ENCODE measurements at places on chromosomes 7 and 10.

- DNase-seq: no peak
Observed at GRCh38 chr10:60963441-60964256, 19.7 kb upstream of the RHOBTB1 start.

GRCh38 chr7:109318136-109318535 lies 748.5 kb downstream of the DNAJB9 start:
- no peak for DNase-seq

DNA sequence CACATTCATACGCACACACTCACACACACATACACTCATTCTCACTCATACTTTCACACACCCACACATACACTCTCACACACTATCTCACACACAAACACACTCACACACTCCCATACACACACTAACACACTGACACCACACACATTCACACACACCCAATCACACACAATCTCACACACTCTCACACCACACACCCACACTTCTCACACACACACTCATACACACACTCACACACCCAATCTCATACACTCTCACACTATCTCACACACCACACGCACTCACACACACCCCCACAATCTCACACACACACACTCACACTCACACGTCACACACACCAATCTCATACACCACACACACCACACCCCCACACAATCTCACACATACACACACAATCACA lies 71.0 kb downstream of the GLRX3 start:
- DNase-seq: no peak

- DNase-seq: no peak
Observed at GRCh38 chr7:135998081-135998480, 20.9 kb upstream of the MTPN start.

- no peak for DNase-seq
Observed at GRCh38 chr7:141144921-141145629, 71.2 kb downstream of the TMEM178B start.

DNA sequence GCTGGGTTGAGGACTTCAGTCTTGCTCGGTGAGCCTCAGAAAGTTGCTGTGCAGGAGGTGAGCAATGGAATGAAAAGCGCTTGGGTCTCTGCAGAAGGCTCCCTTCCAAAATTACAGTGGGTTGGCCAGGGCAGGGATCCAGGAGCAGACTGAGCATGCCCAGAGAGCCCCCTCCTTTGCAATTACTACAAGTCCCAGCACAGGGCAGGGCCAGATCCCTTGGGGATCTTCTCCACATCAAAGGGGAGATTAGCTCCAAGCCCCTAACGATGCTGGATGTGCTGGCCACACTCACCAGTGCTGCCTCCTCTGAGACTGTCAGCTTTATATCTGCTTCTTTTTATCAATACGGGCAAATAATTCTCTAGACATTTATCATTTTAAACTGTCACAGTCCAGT lies 337.5 kb downstream of the RPS24 start:
- no peak for DNase-seq

DNA sequence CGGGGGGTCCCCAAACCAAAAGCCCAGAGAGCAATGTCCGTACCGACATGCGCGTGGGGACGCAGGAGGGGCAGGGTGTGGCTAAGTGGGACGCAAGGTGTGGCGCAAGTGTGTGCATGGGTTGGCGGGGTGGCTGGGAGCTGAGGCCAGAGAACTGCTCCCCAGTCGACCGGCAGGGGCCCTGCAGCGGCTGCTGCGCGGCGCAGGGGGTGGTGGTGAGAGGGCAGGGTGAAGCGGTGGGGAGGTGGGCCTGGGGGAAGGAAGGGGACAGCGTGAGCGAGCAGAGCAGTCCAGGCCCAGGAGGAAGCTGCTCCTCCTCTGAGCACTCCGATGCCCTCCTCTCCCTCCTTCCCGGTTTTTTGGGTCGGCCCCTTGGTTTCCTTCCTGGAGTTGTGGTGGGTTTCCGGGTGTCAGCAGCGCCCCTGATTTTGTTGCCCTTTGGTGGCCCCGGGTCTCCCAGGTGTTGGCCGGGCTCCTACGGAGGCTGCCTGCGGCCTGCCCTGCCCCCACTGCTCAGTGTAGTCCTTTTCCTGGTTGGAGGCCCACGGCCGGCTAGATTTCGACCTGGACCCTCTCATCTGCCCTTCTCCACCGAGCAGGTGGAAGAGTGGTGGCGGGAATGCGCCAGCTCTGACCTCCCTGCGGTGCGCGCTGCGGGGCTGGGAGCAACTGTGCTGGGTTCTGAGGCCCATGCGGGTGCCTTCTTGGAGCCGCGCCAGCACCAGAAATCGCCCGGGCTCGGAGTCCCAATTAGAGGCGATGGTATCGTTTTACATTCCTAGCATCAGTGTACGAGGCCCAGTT lies 40.5 kb upstream of the COMTD1 start:
- no peak for DNase-seq

- no peak for DNase-seq
Observed at GRCh38 chr7:55193245-55193644, 171.9 kb upstream of the LANCL2 start.

GRCh38 chr7:92155108-92155739 lies 20.9 kb upstream of the CYP51A1 start:
- DNase-seq: no peak

DNA sequence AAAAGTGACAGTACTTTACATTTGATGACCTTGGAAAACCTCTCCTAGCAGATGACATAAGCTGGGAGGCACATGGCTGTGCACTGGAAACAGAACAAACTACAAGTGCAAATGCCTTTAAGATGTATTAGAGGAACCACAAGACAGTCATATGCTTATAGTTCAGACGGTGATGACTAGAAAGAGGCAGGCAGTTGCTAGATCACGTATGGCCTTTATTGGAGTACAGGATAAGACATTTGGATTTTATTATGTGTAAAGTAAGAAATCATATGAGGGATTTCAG lies 290.0 kb downstream of the SORCS1 start:
- no peak for DNase-seq

GRCh38 chr7:65972976-65973375 lies 9.0 kb downstream of the GUSB start:
- no peak for DNase-seq

GRCh38 chr7:102473271-102473991 lies 5.3 kb downstream of the POLR2J start:
- no peak for DNase-seq

DNA sequence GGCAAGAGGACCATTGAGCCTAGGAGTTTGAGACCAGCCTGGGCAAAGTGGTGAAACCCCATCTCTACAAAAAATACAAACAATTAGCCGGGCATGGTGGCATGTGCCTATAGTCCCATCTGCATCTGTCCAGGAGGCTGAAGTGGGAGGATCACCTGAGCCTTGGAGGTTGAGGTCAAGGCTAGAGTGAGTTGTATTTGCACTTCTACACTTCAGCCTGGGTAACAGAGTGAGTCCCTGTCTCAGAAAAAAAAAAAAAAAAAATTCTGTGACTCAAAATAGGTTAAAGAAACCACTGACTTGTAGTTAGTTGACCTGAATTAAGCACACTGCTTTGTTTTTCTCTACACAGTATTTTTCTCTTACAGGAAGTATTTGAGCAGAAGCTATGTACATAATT lies 74.4 kb downstream of the METTL2B start:
- DNase-seq: no peak

DNA sequence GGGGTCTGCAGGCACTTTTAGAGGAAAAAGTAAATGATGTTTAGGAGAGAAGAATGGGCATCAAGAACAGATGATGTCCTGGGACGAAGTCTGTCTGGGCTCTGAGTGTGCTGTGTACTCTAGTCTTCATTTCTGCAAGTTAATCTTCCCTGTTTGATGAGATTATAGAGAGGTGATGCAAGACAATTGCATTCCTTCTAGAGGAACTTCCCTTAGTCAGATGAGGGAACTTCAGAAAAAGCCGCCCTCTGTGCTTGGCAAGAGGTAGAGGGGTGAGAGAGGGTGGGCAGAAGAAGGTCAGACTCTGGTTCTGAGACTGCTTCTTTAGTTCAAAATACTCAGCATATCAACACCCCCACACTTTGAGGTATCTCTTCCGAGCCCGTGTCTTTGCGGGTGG lies 797.9 kb downstream of the LRMDA start:
- no peak for DNase-seq

- no peak for DNase-seq
Observed at GRCh38 chr7:65951837-65952578, 30.0 kb downstream of the GUSB start.

DNA sequence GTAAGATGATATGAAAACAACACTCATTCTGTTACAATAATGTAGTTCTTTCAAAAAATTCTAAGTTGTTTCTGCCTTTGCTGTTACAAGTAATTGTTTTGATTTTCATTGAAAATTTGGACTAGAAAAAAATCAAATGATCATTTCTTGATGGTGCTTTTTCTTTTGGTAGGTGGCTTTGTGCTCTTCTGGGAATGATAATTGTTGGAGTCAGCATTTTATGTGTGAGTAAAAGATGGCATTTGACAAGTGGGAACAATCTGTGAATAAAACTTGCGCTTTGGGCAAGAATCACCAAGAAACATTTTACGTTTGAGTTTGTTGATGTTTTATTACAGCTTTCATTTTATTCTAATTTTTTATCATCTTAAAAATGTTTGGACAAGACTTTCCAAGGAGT lies 25.9 kb downstream of the SLC18A2 start:
- no peak for DNase-seq

- no peak for DNase-seq
Observed at GRCh38 chr7:153383781-153384180, 624.2 kb downstream of the ACTR3B start.

DNA sequence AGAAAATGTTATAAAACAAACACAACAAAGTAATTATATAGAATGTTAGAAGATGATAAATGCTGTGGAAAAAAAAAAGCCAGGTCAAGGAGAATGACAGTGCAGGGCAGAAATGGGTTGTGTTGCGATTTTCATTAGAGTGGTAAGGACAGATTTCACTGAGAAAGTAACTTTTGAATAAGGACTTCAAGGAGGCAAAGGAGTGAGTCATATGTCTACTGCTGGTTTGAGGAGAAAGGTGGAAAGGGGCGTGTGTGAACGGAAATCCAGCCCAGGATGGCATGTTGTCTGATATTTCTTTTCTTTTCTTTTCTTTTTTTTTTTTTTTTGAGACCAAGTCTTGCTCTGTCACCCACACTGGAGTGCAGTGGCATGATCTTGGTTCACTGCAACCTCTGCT lies 12.3 kb upstream of the DLD start:
- DNase-seq: no peak

DNA sequence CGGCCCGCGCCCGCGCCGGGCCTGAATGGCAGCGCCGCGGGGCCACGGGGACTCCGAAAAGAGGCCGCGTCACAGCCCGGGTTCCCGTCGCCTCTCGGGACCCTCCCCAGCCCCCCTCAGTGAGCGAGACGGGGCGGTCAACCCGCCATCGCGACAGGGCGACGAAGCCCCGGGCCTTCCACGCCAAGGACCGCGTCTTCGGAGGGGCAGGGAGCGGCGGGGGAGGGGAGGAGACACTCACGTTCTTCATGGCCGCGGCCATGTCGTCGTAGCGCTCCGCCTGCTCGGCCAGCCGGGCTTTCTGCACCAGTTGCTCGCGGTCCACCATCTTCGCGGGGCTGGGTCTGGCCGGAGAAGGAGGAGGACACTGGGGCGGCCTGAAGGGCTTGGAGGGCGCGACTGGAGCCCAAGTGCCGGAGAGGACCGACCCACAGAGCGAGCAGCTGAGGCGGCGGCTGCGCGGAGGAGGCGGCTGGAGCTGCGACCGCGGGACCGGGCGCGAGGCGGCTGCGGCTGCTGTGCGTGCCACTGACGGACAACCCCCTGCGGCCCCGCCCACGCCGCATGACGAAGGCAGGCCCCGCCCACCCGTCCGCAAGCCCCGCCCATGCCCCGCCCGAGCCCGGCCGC lies at the start of gene YWHAG:
Gene YWHAG (minus strand): TSS at position 511 of the 630 bp plus-strand sequence. CDS start 183 bp downstream, at position 328.
- DNase-seq: peak; percentile 65

DNA sequence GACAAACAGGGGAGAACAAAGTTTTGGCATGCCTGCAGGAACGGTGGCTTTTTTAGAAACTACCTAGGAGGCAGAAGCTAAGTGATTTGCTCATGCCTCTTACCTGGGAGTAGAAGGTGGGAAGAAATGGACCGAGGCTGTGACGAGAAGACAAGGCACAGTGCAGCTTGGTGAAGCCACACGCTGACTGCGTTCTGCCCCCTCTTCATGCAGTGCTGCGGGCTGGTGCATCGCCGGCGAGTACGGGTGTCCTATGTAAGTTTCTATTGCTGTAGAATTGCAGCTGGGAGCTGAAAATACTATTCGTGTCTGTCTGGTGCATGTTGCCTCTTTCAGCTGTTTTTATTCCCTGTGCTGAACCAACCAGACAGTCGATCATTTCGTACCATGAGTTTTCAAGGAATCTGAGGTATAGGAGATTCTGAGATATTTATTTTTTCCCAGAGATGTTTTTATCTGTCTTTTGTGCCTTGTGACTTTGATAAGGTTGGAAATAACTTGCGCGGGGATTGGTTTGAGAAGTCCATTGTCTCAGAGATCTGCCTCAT lies 120.9 kb downstream of the CACNB2 start:
- no peak for DNase-seq

DNA sequence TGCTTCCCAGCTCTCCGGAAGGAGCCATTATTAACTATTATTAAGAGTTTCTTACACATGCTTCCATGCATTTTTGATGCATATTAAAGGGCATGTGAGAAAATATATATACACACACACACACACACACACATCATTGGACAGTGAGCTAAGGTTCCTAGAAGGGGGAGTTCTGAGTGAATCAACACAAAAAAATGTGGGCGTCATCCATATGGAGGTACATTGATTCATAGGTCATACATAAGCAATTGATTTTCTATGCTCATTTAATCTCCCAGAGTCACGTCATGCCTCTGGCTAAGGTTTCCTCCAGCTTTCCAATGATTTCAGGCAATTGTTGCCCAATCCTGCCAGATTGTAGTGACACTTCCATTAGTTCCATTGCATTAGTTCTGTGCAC lies 269.4 kb downstream of the DNAJB9 start:
- DNase-seq: no peak

DNA sequence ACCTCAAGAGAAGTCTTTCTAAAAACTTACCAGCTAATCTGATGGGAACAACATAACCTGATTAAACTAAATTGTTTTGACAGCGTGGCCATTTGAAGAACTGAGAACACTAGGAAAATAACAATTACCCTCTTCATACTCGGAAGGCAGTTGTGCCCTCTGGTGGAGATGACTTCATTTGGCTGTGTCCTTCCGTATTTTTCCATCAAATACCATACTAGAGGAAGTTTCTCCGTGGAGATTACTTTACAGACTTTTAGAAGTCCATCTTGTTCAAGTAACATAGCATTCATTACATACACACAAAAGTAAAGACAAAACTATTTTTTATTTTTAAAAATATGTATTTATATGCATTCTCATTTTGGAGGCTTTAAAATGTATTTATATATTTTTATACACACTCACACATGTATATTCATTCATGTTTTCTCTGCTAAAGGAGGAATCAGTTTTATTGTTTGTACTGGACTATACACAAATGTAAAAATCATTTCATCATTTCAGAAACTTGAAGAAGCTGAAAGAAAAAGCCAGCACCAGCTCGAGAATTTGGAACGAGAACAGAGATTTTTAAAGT lies 25.2 kb downstream of the SMNDC1 start:
- no peak for DNase-seq

- no peak for DNase-seq
Observed at GRCh38 chr7:135184254-135184841, 13.8 kb upstream of the CYREN start.

GRCh38 chr10:34813626-34814222 lies 1.4 kb downstream of the PARD3 start:
- DNase-seq: no peak

GRCh38 chr10:129880191-129880870 lies 83.7 kb downstream of the EBF3 start:
- DNase-seq: no peak

Measured in esophagus squamous epithelium (tissue), 5 donors.